SK-N-SH (cell line): ENCODE measurements at places on chromosomes 1 and 21.

DNA sequence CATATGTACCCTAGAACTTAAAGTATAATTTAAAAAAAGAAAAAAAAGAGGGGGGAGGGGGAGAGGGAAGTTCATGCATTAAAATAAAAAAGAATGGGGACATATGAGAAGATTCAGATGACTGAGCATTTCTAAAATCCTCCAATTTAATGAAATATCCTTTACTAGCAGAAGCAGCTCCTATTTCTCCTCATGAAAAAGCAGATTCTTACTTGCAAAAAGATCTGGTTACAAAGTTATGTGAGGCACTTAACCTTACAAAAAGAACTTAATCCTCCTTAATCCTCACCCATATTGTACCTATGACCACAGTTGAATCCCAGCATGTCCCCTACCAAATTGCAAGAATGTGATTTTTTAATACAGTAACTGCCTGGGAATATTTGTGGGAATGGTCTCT is 298.5 kb downstream of the SRGAP2C start:
- DNase-seq = no peak
- no peak overlapping the region for H3K4me3 ChIP-seq
- H3K36me3 ChIP-seq = no peaks in the 10 kb centered on the region
- no peak overlapping the region for H3K27ac ChIP-seq
- no peaks in the 10 kb centered on the region for H3K4me1 ChIP-seq

DNA sequence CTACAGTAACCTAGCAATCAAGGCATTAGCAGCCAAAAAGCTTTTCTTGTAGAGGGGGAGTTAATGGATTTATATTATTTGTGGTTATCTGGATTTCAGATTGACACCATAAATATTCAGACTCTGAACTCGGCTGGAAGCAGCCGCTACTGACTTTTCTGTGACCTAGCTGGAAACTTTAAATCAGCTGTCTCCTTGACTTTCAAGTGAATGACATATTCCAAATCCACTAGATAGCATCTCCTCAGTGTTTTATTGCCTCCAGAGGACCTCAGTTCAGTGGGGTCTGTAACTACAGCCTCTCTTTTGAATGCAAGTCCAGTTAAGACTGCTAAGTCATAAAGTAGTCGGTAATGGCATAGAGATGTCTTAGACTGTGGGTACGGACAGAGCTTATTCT is 448.5 kb downstream of the NUF2 start:
- no peak for DNase-seq
- H3K4me1 ChIP-seq = no peaks in the 10 kb centered on the region
- no peaks in the 10 kb centered on the region for H3K27me3 ChIP-seq

DNA sequence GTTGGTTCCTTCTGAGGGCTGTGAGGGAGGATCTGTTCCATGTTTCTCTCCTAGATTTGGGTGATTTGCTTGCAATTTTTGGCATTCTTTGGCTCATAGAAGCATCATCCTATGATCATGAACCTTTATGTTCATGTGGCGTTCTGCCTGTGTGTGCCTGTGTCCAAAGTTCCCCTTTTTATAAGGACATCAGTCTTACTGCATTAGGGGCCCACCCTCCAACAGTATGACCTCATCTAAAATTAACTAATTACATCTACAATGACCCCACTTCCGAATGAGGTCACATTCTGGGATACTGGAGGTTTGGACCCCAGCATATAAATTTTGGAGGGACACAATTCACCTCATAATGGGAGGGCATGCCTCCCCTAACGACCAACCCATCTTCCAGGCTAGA is 12.8 kb upstream of the CAMK1G start:
- no peak for DNase-seq
- no peak overlapping the region for H3K4me3 ChIP-seq
- H3K27me3 ChIP-seq = no peaks in the 10 kb centered on the region
- no peaks in the 10 kb centered on the region for H3K36me3 ChIP-seq
- no peaks in the 10 kb centered on the region; the same call in 1 of the 2 replicates for H3K4me1 ChIP-seq

GRCh38 chr21:33554236-33554981 is 11.6 kb downstream of the SON start:
- H3K36me3 ChIP-seq = peaks cover 94% of the 10 kb centered on the region
- H3K4me3 ChIP-seq = no peak overlapping the region
- H3K4me1 ChIP-seq = no peaks in the 10 kb centered on the region
- H3K27ac ChIP-seq = no peak overlapping the region
- no peaks in the 10 kb centered on the region for H3K27me3 ChIP-seq

- H3K27ac ChIP-seq = no peak overlapping the region
- H3K27me3 ChIP-seq = no peaks in the 10 kb centered on the region
- H3K4me3 ChIP-seq = no peak overlapping the region
- no peaks in the 10 kb centered on the region; the same call in 1 of the 2 replicates for H3K4me1 ChIP-seq
Measured at GRCh38 chr1:226216056-226216455, 7.4 kb upstream of the MIXL1 start.

GRCh38 chr1:169044971-169045370 is 61.5 kb upstream of the ATP1B1 start:
- DNase-seq = no peak
- H3K4me3 ChIP-seq = no peak overlapping the region
- H3K27me3 ChIP-seq = no peaks in the 10 kb centered on the region
- no peak overlapping the region for H3K27ac ChIP-seq

DNA sequence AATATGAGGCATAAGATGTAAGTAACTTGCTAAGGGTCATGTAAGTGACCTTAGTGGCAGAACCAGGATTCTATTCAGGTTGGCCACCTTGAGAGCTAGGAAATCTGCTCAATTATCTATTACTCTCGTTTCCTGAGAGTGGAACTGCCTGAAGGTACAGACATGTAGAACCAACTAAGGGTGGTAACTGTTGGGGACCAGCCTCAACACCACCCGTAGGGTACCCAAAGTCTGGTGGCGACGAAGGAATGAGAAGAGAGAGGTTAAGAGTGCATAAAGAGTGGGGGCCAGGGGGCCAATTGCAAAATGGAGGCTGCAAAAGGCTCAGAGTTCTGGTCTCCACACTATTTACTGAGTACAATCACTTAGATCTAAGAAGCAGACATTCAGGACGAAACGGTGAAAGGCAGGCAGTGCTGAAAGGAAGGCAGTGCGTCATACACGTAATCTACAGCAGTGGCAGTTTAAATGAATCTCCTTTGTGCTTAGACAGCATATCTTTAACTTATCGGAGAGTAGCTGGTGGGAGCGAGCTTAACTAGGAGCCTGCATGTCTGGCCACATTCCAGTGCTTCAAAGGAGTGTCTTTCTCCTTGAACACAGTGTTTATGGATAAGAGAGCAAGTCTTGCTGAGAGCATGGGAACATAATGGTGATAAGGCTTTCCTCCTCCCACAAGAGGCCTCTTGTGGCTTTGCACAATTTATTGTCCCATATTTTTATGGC is 25.0 kb downstream of the SRSF4 start:
- no peak overlapping the region for H3K4me3 ChIP-seq
- peaks cover 77% of the 10 kb centered on the region for H3K36me3 ChIP-seq
- H3K4me1 ChIP-seq = peaks cover 8% of the 10 kb centered on the region; the same call in 1 of the 2 replicates
- DNase-seq = no peak
- no peaks in the 10 kb centered on the region for H3K27me3 ChIP-seq

GRCh38 chr21:37551331-37551992 is 184.9 kb downstream of the DYRK1A start:
- H3K27me3 ChIP-seq = no peaks in the 10 kb centered on the region
- no peaks in the 10 kb centered on the region for H3K36me3 ChIP-seq
- H3K4me3 ChIP-seq = no peak overlapping the region
- no peak for DNase-seq
- H3K4me1 ChIP-seq = no peaks in the 10 kb centered on the region; the same call in 1 of the 2 replicates
- H3K27ac ChIP-seq = no peak overlapping the region

GRCh38 chr1:31980835-31981455 is 32.7 kb upstream of the KHDRBS1 start:
- no peak for DNase-seq
- no peaks in the 10 kb centered on the region for H3K36me3 ChIP-seq
- H3K4me3 ChIP-seq = no peak overlapping the region
- peaks cover 4% of the 10 kb centered on the region; the same call in 1 of the 2 replicates for H3K4me1 ChIP-seq
